Right renal cortex interstitium (tissue), 3 donors: ENCODE measurements at places on chromosomes 11 and 22. TPM values are rescaled to one million over a fixed set of nuclear protein-coding genes. Genes with fewer than 3 reads are reported as not detected.

DNA sequence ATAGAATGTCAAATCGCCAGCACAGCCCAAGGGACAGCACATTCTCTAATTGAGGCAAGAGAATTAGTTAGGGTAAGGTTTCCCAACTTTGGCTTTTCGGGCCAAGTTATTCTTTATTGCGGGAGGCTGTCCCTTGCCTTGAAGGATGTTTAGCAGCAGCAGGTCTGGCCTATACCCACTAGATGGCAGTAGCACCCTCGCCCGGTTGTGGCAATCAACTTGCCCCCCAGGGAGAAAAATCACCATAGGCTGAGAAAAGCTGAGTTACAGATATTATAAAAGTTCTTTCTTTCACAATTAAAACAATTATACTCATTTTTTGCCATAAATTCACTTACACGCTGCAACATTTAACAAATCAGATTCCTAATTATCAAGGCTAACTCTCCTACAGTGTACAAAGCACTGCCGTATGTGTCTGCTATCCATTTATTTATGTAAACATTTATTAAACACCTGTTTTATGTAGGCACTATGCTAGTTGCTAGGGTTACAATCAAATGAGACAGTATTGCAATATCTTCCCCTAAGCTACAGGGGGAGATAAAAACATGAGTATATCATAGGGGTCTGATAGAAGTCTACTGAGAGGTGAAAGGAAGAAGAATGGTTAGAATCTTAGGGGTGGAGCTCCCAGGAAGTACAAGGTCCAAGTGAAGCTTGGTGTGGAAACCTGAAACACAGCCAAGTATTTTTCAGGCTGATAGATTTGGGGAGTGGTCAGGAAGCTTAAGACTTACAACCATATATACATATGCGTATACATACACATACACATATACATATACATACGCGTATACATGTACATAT is 452.3 kb downstream of the RAB38 start:
- DNase-seq = no peak

The C11orf86 gene
- not detected for polyA plus RNA-seq

The CWC15 gene
- polyA plus RNA-seq = 134 TPM

The ELP4 gene
- polyA plus RNA-seq = 28.7 TPM

The OR6T1 gene
- polyA plus RNA-seq = not detected

GRCh38 chr11:8459711-8460399 is 134.2 kb downstream of the STK33 start:
- no peak for DNase-seq

DNA sequence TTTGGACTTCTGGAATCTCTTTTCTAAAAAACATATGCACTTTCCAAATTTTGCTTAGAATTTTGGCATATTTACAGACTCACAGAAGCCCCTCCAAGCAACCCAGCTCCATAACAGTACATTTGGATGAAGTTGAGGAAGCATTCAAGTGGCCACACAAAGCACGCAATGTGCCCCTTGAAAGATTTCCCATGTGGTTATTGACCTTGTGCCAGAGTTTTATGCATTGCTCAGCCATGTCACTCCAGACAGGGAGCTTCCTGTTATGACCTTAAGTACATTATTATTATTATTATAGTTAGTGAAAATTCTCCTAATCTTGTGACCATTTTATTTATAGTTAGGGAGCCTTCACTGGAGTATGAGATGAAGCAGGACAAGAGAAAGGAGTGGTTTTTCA is 35.0 kb upstream of the BDNF start:
- no peak for DNase-seq

- DNase-seq = no peak
Observed at GRCh38 chr11:1805525-1805924, 29.3 kb upstream of the SYT8 start.

The TLCD5 gene
- polyA plus RNA-seq = 11.6 TPM

GRCh38 chr11:111026241-111026640 is 219.3 kb upstream of the POU2AF2 start:
- no peak for DNase-seq

The MMP12 gene
- 4.2 TPM for polyA plus RNA-seq

DNA sequence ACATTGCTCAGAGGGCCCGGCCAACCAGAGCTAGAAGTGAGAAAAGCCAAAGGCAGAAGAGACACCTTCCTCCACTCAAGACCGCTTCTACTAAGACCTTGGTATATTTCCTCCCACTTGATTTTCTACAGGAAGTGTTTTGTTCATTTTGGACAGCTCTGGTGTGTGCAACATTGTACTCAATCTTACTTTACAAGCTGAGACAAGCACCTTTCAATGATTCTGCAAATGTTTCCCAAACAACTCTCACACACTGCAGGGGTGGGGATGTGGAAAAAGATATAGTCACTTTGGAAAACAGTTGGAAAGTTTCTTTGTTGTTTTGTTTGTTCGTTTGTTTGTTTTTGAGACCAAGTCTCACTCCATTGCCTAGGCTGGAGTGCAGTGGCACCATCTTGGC is 15.7 kb downstream of the MYO18B start:
- no peak for DNase-seq

The NUDT8 gene
- polyA plus RNA-seq = 3.3 TPM

GRCh38 chr11:33187998-33188722 is 26.9 kb upstream of the CSTF3 start:
- no peak for DNase-seq

The SOX6 gene
- 22.4 TPM for polyA plus RNA-seq

GRCh38 chr11:130508913-130509312 is 60.5 kb downstream of the ADAMTS15 start:
- no peak for DNase-seq

- no peak for DNase-seq
Observed at GRCh38 chr22:49546811-49547585, 280.7 kb downstream of the BRD1 start.

The FAT3 gene
- polyA plus RNA-seq = 6.4 TPM

The SESN3 gene
- polyA plus RNA-seq = 71.4 TPM

- DNase-seq = no peak
Observed at GRCh38 chr11:74953451-74953850, 4.4 kb downstream of the SPCS2 start.

- DNase-seq = no peak
Observed at GRCh38 chr22:48088926-48089536, 1326.6 kb downstream of the TBC1D22A start.

- DNase-seq = no peak
Observed at GRCh38 chr11:79116600-79116999, 324.2 kb downstream of the TENM4 start.

The SCUBE1 gene
- polyA plus RNA-seq = 6.6 TPM

DNA sequence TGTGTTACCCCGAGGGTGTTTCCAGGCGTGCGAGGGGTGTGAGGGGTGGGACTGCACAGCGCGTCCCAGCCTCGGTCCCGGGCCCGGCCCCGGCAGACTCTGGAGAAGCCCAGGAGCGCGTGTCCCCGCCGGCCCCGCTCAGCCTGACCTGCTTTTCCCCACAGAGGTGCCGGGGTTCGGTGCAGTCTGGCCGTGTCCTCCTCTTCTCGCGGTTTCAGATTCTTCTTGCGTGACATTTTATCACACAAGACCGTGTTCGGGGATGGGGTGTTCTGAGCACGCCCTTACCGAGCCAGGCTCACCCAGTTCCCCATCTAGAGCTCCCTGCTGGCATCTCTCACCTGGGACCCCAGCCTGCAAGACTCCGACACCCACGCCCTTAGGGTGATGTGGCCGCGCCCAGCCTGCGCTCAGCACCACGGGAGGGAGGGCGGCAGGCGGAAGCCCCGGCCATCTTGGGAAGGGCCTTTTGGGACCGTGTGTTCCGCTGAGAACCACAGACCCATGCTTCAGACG is 775.6 kb downstream of the BRD1 start:
- no peak for DNase-seq

GRCh38 chr22:37498289-37498909 is 12.2 kb upstream of the MFNG start:
- no peak for DNase-seq

GRCh38 chr22:20039683-20040325 is 18.9 kb downstream of the TANGO2 start:
- no peak for DNase-seq

DNA sequence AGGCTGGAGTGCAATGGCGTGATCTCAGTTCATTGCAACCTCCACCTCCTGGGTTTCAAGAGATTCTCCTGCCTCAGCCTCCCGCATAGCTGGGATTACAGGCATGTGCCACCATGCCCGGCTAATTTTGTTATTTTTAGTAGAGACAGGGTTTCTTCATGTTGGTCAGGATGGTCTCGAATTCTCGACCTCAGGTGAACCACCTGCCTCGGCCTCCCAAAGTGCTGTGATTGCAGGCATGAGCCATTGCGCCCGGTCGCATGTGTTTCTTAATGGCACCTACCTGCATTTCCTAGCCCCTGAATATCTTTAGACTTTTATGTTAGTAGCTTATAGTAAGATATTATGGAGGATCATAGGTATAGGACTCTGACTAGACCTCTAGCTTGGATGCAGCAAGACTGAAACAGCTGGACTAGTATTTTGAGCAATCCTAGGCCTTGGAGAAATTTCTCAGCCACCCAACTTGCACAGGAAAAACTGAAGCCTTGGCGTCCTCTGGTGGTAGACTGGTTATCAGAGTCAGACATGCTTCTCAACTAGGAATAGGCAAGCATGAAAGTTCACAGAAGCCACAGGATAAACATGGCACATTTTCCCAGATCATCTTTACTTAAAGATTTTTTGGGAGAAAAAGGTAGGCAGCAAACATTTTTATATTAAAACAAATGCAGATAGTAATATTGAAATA is 22.7 kb upstream of the C1QTNF4 start:
- no peak for DNase-seq

GRCh38 chr22:44410451-44410991 is 87.5 kb downstream of the RTL6 start:
- DNase-seq = no peak

- no peak for DNase-seq
Observed at GRCh38 chr11:94533206-94533605, 10.5 kb upstream of the FUT4 start.

DNA sequence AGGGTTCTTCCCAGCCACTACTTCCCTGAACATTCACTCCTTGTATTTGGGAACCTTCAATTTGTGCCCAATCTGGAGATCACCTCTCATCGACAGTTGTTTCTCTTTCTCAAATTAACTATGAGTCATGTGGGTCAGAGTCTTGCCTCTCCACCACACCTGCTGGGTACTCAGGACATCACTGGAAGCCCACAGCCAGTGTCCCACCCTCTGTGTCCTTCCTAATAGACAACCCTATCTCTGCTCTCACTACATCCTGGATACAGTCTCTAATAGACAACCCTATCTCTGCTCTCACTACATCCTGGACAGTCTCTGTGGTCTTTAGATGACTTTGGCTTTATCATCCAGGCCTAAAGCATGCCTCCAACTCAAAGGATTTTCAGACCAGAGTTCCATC is 70.1 kb downstream of the ARL14EP start:
- no peak for DNase-seq

GRCh38 chr22:31646186-31647019 is 15.6 kb downstream of the PISD start:
- DNase-seq = no peak

The CFAP300 gene
- polyA plus RNA-seq = 5.4 TPM

GRCh38 chr11:59191890-59192289 is 20.0 kb downstream of the DTX4 start:
- DNase-seq = no peak

The SPON1 gene
- polyA plus RNA-seq = 79.1 TPM

The RASD2 gene
- 1.8 TPM for polyA plus RNA-seq

GRCh38 chr22:46905415-46905814 is 143.0 kb downstream of the TBC1D22A start:
- DNase-seq = no peak

DNA sequence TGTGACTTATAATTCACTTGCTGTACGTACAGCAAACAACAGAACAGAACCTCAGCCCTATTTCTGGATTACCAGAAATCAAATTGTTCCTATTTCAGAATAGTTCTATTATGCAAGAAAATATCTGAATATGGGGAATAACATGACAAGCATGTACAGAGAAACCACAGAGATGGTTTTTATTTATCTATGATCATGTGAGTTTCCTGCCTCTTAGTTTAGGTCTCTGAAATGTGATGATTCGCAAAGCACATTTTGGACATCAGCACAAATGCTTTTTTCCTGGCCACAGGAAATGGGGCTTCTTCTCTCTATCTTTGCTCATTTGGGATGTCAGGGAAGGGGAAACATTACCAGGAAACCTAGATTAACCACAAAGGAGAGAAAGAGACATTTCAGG is 266.7 kb upstream of the CTSC start:
- DNase-seq = no peak

The KCNQ1 gene
- 8.4 TPM for polyA plus RNA-seq

- DNase-seq = no peak
Observed at GRCh38 chr11:14358729-14359439, at the start of gene RRAS2. Gene RRAS2 (minus strand): TSS chr11:14359183. CDS start chr11:14358870, 313 bp downstream.

The SEC14L6 gene
- polyA plus RNA-seq = 5.3 TPM

DNA sequence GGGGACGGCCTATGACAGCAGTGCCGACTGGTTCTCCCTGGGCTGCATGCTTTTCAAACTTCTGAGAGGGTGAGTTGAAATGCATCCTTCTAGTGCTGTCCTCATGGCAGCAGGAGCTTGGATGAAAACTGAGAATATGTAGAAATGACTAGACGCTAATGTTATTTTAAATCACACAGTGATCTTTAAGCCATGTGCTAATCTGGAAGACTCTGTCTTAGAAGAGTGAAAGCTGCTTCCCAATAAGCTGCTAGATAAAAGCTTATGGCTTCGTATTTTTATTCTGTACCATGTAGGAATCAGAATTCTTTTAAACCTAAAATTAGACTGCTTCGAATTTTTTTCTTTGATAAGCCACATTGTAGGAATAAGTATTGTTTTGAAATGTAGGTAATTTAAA is 46.8 kb upstream of the MYO18B start:
- no peak for DNase-seq

The RAG1 gene
- 3.5 TPM for polyA plus RNA-seq

- no peak for DNase-seq
Observed at GRCh38 chr22:24049211-24049610, 38.1 kb downstream of the CABIN1 start.

The PNPLA5 gene
- polyA plus RNA-seq = 0.14 TPM

The CRYBB2 gene
- polyA plus RNA-seq = 0.79 TPM

- no peak for DNase-seq
Observed at GRCh38 chr11:113387605-113388211, at the start of gene ANKK1. Gene ANKK1 (plus strand): TSS chr11:113387779. CDS start chr11:113387885, 106 bp downstream.

DNA sequence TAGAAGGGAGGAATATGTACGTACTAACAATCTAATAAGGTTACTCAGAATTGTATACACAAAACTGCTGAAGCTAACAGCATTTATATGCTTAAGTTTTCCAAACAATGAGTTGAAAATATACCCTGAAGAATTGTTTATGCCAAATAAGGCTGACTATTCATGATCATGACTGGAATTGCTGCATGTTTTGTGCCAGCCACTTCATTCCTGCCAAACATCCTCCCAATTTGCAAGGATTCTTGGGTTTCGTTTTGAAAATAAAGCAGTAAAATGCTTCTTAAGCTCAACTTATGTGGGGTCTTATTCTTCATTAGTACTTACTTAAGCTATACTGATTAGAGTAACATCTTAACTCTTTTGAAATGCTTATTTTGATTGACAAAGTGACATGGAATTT is 149.0 kb downstream of the SPON1 start:
- DNase-seq = no peak

GRCh38 chr11:73297702-73298101 is 10.4 kb upstream of the ARHGEF17 start:
- DNase-seq = no peak

- no peak for DNase-seq
Observed at GRCh38 chr22:25062386-25063085, 110.0 kb downstream of the KIAA1671 start.

- no peak for DNase-seq
Observed at GRCh38 chr11:26820739-26821138, 98.9 kb upstream of the SLC5A12 start.

The SCGB1C1 gene
- polyA plus RNA-seq = not detected

The SYT8 gene
- polyA plus RNA-seq = not detected
